CD4-positive, alpha-beta memory T cell (primary cell): ENCODE measurements at places on chromosomes 3 and 15. TPM values are rescaled to one million over a fixed set of nuclear protein-coding genes. Genes with fewer than 3 reads are reported as not detected.

GRCh38 chr3:48352546-48352945 is 19.1 kb upstream of the SPINK8 start:
- no peak overlapping the region for H3K4me3 ChIP-seq
- H3K27ac ChIP-seq: no peak overlapping the region
- no peaks in the 10 kb centered on the region for H3K27me3 ChIP-seq
- no peaks in the 10 kb centered on the region for H3K36me3 ChIP-seq
- DNase-seq: no peak
- no peaks in the 10 kb centered on the region for H3K4me1 ChIP-seq

PLS1 gene
- 2.7 TPM for total RNA-seq

TOP2B gene
- total RNA-seq: 175 TPM

- DNase-seq: no peak
- H3K27me3 ChIP-seq: no peaks in the 10 kb centered on the region
Measured at GRCh38 chr3:73479325-73479724, 145.4 kb downstream of the PDZRN3 start.

CIP2A gene
- 3.4 TPM for total RNA-seq

GRCh38 chr3:62785384-62785783 is 89.8 kb downstream of the CADPS start:
- H3K4me3 ChIP-seq: no peak overlapping the region
- H3K27ac ChIP-seq: no peak overlapping the region
- H3K36me3 ChIP-seq: no peaks in the 10 kb centered on the region
- H3K27me3 ChIP-seq: no peaks in the 10 kb centered on the region
